ENCODE measurements at places on chromosomes 1 and 21. TPM values are rescaled to one million over a fixed set of nuclear protein-coding genes. Genes with fewer than 3 reads are reported as not detected.
A peak's percentile ranks its signal among the peaks of the same experiment; 100 is the strongest.

Gene SPRR4
- polyA plus RNA-seq, result not detected

GRCh38 chr21:43919871-43920801, 55.1 kb downstream of the AGPAT3 start:
- no peak for DNase-seq

- DNase-seq, result no peak
These were observed 31.4 kb downstream of the GNG12 start for GRCh38 chr1:67801903-67802302.

DNA sequence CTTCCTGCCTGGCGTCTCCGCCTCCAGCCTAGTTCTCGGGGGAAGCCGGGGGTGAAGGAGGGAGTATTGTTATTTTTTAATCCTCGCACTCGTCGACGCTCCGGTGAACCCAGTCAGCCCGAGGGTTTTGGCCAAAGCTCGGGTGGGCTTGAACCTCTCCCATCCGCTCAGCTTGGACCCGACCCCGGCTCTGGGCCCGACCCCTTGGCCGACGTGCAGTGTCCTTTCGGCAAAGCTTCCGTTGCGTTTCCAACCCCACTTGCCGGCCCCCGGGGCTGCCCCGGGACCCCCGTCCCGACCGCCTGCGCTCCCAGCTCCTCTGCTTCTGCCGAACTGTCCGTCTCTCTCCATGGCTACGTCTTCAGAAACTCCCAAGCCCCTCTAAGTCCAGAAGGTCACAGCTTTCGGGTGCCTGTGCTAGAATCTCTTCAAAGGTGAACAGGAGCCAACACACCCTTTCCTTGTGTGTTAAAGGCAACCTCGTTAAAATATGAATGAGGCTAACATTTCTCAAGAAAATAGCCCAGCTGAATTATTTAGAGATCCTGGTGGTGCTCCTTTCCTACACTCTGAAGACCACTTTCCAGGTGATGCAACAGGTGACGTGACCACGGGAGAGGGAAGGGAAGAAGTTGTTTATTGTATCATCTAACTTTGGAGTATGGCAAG, 647 bp downstream of the DESI2 start:
- peak; percentile 12 for DNase-seq

GRCh38 chr1:170481000-170481399, 51.0 kb upstream of the GORAB start:
- DNase-seq, result no peak

- DNase-seq, result no peak
These were observed 61.1 kb downstream of the FMN2 start for GRCh38 chr1:240152611-240153297.

- peak; percentile 41 for DNase-seq
These were observed 706 bp downstream of the RNF19B start for GRCh38 chr1:32963746-32964460.

Data from CD14-positive monocyte (primary cell).